ENCODE measurements at places on chromosomes 4 and X. TPM values are rescaled to one million over a fixed set of nuclear protein-coding genes. Genes with fewer than 3 reads are reported as not detected.

DNA sequence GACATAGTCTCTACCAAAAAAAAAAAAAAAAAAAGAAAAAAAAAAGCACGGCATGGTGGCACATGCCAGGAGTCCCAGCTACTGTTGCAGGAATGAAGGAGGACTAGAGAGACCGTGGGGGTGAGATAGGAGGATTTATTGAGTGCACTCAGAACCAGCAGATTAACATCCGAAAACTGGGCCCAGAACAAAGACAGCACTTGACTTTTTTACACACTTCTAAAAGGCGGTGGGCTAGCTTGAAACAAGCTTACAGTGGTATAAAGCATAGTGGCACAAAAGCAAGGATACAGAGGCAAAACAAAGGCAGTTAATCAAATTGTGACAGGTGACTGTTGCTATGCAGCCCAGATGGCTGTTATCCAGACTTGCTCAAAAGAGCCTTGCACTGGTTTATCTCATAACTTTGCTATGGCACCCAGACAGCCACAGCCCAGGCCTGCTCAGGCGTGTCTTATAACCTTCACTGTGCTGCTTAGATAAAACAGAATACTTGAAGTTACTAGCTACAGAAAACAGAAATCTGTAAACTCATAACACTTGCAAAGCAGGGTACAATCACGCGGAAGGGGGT lies 9.9 kb upstream of the PI4K2B start:
- no peak for DNase-seq

FAAH2 gene
- 2.9 TPM for total RNA-seq

DNA sequence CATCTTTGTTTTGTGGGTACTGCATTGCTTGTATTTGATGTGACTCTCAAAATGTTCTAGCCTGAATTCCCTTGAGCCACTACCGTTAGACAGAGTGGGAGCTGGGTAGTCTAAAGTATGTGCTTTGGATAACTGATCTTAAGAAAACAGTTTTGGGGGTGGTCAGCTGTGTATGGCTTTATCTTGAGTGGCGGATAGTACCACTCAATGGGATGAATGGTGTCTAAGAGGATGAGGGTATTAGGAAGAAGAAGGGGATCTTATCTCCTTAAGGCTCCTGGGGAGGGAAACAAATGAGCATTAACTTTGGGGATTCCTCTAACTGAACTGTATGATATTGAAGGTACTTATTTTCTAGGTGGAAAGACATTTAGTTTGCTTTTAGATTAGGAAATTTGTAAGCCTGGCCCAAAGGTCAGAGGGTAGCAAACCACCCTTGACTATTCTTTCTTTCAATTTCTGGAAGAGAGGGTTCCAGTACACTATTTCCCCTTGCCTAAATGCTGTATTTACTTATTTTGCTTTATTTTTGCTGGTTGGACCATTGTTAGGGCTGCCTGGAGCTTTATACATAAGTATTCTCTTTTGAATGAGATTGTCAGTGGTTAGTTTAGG lies 11.3 kb downstream of the BMP2K start:
- no peak for DNase-seq

GRCh38 chrX:57366430-57366829 lies 79.9 kb downstream of the FAAH2 start:
- DNase-seq, result no peak

- DNase-seq, result no peak
These were observed 3.4 kb downstream of the RNF212 start for GRCh38 chr4:1109898-1110506.

DNA sequence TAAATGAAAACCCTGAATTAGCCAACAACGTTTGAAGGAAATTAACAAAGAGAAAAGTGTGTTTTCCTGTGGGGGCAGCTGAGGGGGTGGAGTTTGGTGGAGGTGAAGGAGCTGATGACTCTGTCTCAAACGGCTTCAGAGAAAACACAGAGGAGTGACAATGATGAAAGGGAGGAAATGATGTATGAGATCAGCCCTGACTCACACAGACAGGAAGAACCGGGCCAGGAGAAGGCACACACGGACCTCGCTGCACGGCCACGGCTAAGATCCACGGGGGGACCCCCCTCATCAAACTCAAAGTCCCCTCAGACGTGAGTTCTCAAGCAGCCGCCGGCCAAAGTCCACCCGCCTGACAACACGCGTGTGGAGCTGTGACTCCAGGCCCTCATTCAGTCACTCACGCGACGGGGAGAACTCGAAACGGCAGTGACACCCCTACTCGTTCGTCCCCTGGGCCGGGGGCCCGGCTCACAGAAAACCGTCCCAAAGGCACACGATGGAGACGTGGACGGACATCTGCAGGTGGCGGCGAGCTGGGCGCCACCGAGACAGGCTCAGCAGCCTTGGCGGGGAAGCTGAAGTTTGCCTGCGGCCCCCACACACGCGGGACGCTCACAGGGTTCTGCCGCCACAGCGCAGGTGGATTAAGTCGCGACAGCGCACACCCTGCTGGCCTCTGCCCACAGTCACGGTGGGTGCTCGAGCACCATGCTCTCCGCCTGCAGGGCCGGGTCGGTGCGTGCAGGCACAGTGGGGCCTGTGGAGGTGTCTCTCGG lies 28.8 kb downstream of the PPP2R3B start:
- peak; percentile 78 for DNase-seq

GRCh38 chrX:154048398-154048797 lies 28.7 kb upstream of the IRAK1 start:
- DNase-seq, result peak; percentile 68

- DNase-seq, result peak; percentile 67
These were observed 748 bp downstream of the FAM9B start for GRCh38 chrX:9033179-9033578.

DNA sequence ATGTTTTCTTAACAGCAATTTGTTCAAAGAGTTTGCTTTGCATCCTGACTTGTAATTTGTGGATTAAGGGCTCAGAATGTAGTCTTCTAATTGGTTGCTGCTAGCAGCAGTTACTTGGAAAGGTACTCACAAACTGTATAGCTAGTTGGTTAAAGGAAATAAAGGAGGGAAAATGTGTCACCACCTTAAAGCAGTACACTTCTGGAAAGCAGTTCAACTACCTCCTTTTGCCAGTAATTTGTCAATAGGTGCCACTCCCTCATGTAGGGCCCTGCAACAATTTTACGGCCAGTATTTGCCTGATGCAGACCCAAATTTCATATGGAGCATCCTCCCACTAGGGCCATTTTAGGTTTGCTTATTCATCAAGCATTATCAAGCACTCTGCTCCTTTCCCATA lies 20.8 kb downstream of the AMOT start:
- no peak for DNase-seq

ARHGAP24 gene
- total RNA-seq, result 141 TPM

- DNase-seq, result no peak
These were observed 20.2 kb upstream of the CTSO start for GRCh38 chr4:155973639-155974475.

GRCh38 chrX:87583679-87584078 lies 66.1 kb downstream of the KLHL4 start:
- no peak for DNase-seq

DNA sequence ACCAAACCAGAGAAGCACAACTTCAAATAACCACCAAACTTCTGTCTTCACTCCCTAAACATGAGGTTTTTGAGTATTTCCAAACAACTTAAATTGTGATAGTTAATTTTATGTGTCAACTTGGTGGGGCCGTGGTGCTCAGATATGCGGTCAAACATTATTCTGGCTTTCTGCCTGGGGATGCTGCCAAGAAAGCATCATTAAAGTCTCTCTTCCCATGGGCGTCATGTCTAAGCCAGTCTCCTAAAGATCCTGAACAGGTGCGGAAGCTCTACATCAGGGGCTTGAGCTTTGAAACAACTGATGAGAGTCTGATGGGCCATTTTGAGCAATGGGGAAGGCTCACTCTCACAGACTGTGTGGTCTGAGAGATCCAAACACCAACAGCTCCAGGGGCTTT lies 24.1 kb upstream of the SOD3 start:
- DNase-seq, result no peak

GRCh38 chrX:120690344-120690743 lies 60.5 kb upstream of the C1GALT1C1 start:
- DNase-seq, result no peak

Data from spleen (tissue), 13 donors.